Left renal cortex interstitium (tissue), 4 donors: ENCODE measurements at places on chromosomes 5 and 9. TPM values are rescaled to one million over a fixed set of nuclear protein-coding genes. Genes with fewer than 3 reads are reported as not detected.

The PAPPA gene
- 4.5 TPM for polyA plus RNA-seq

The DNAJC18 gene
- polyA plus RNA-seq, result 27.5 TPM

The NPR2 gene
- 28.3 TPM for polyA plus RNA-seq

The TXNDC8 gene
- polyA plus RNA-seq, result not detected

The ZNF782 gene
- polyA plus RNA-seq, result 6.4 TPM

The PFN3 gene
- 6.8 TPM for polyA plus RNA-seq

The CCNI2 gene
- polyA plus RNA-seq, result 3.7 TPM

The ARAP3 gene
- polyA plus RNA-seq, result 22.7 TPM

The GLDC gene
- 19.6 TPM for polyA plus RNA-seq

The LAMC3 gene
- 23.6 TPM for polyA plus RNA-seq

The POLR3G gene
- 4.1 TPM for polyA plus RNA-seq

The FCN1 gene
- polyA plus RNA-seq, result 3.5 TPM

The LCN15 gene
- 0.14 TPM for polyA plus RNA-seq

DNA sequence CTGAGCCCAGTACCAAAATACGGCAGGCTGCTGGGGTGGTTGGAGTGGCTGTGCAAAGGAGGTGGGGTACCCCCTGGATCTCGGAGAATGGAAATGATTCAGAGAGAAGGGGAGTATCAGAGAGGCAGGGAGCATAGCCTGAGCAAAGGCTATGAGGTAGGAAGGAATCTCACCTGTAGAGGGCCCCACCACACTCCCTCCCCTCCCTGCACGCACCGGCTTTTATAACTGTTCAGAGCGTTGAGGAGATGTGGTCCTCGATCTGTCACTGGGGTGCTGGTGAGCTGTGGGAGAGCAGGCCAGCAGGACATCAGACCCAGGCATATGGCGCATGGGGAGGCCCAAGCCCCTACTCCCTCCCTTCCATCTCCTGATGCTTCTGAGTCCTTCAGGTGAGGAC, 13.2 kb downstream of the PHF19 start:
- no peak for DNase-seq

GRCh38 chr5:139658928-139659667, 10.9 kb downstream of the CXXC5 start:
- DNase-seq, result no peak

GRCh38 chr5:125162714-125163113, 416.3 kb upstream of the ZNF608 start:
- DNase-seq, result no peak

GRCh38 chr5:131783874-131784273, 12.9 kb downstream of the FNIP1 start:
- no peak for DNase-seq

GRCh38 chr5:177234841-177235240, 68.7 kb downstream of the RAB24 start:
- no peak for DNase-seq

GRCh38 chr9:121269642-121270254, 1.8 kb downstream of the GSN start:
- DNase-seq, result no peak

DNA sequence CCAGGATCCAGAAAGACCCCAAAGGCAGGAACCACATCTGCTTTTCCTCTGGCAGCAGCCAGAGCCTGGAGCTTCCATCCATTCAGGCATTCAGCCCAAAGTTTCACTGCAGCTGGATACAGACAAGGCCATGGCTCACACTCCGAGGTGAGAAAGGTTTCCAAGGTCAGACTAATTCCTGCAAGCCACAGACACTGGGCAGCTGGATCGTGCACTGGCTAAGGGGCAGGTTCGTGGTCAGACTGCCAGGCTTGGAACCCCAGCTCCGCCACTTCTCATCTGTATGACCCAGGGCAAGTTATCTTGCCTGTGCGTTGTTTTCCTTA, 36.9 kb downstream of the SPOCK1 start:
- DNase-seq, result no peak

DNA sequence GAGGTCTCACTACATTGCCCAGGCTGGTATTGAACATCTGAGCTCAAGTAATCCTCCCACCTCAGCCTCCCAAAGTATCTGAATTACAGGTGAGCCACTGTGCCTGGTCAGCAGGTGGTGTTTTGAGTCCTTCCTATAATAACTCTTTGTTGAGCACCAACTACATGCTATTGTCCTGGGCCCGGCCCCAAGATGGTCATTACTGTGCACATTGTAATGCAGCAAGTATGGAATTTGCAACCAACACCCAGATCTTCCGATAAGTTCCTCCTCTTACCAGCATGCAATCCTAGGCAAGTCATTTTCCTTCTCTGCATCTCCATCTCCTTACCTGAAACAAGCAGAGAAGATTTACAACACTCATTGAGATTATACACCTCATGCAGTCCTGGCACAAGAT, 510.3 kb upstream of the KLF4 start:
- no peak for DNase-seq

- DNase-seq, result no peak
Measured at GRCh38 chr9:87644659-87645058, 81.3 kb upstream of the CTSL start.

DNA sequence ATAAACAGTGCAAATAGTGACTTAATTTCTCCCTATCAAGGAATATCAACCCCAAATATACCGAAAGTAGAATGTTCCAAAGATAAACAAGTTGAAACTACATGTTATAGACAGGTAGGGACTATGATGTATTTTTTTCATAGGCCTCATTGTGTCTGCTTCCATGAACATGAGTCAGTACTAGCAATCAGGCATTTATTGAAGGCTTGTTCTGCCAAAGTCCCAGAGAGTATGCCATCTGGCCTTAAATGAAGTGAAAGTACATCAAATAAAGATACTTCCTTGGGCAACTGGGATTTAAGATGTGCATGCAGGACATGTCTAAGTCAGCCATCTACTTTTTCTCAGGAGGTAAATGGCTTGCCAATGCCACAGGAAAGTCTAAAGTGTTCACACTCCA, 6.5 kb downstream of the GHR start:
- no peak for DNase-seq

DNA sequence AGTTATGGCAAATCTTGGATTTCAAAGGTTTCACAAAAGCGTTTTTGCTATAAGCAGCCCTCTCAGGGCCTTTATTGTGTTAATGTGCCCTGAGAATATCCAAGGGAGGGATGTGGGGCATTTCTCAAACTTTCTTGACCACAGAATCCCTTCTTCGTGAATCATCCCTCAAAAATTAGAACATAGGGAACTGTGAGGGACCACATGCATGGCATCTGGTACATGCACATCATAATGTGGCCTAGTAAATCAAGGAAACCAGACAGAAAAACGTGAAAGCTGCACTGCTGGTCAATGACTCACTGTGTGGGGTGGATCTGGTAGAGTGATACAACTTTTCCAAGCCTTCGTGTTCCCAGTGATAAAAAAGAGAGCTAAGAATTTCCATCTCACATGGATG, 22.4 kb downstream of the DDX31 start:
- DNase-seq, result no peak

- no peak for DNase-seq
Measured at GRCh38 chr9:22050924-22051323, 41.8 kb upstream of the CDKN2B start.

GRCh38 chr5:53364061-53364460, 116.4 kb upstream of the FST start:
- DNase-seq, result no peak

- no peak for DNase-seq
Measured at GRCh38 chr5:79346420-79346824, 110.5 kb downstream of the JMY start.

- no peak for DNase-seq
Measured at GRCh38 chr5:157324237-157324636, 58.3 kb downstream of the CYFIP2 start.

- no peak for DNase-seq
Measured at GRCh38 chr5:35971186-35971877, 19.9 kb downstream of the UGT3A1 start.

DNA sequence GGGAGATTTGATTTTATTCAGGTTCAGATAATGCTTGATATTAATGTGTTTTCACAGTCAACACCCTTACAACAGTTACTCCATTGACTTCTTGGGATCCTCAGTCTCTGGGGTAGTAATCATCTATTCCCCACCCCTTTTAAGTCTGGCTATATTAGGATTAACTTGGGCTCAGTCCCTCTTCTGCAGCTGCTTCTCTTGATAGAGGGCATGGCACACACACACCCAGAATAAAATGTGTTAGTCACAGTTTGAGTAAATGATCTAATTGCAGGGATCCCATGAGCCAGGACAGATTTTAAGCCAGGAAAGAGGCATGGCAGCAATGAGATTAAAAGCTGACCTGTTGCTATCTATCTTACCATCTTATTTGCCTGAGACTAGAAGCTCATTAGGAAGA, 53.7 kb upstream of the VLDLR start:
- DNase-seq, result no peak

DNA sequence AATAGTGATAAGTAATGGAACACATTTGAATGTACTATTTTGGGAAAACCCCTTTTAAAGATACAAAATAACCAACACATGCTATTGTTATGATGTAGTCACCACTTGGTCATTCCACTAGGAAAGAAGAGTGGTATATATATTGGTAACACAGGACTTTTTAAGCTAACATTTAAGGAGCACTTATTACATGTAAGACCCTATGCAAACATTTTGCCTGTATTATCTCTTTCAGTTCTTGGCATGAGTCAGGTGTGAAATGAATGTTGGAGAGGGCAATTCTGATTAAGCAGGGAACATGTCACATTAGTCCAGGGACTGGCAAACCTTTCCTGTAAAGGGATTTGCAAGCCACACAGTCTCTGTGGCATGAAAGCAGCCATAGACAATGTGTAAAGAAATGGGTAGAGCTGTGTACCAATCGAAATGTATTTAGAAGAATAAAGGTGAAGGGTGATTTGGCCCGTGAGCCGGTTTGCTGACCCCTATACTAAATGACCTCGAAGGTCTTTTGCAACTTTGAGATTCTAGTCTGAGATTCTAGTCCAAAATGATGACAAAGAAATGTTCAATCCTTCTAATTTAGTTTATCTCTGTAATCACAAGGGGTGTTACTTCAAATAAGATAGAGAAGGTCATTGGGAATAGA, 15.3 kb downstream of the ABLIM3 start:
- no peak for DNase-seq

GRCh38 chr9:83185488-83186154, 122.7 kb upstream of the RASEF start:
- no peak for DNase-seq

DNA sequence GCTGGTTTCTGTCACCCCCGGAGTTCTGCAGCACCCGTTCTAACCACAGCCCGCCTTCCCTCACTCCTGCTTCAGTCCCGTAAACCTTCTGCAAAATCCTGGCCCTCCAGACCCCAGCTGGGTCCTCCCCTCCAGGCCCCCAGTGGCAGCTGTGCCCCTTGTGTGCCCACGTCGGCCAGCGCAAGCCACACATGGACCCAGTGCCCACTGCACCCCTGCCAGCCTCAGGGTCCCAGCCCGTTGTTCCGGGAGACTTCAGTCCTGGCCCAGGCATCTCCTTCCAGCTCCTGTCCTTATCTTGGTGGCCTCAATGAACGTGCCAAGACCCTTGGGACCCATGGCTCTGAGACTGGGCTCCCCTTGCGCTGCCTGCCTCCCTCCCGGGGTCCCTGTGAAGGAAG, 43.2 kb downstream of the EXD3 start:
- no peak for DNase-seq

- DNase-seq, result no peak
Measured at GRCh38 chr5:38666668-38667498, 110.4 kb upstream of the LIFR start.

DNA sequence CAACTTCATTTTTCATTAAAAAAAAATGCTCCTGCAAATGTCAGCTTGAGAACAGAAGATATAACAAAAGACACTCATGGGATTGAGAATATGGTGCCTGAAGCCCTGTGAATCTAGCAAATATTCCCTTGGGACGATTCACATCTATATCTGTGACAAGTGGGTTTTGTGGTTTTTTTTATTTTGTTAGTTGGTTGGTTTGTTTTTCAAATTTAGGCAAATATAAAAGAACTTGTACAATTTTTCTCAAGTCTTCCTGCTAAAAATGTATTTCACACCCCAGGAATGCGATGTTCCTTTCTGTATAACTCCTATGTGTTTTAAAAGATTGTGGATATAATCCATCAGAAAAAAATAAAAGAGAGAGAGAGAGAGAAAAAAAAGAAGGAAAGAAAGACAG, 1061.8 kb upstream of the ARRDC3 start:
- no peak for DNase-seq
